ENCODE measurements at places on chromosomes 13 and 19.

- no peak for DNase-seq
Measured at GRCh38 chr13:77871596-77871995, 47.0 kb downstream of the EDNRB start.

- DNase-seq, result no peak
Measured at GRCh38 chr13:23620211-23620610, 50.0 kb downstream of the TNFRSF19 start.

DNA sequence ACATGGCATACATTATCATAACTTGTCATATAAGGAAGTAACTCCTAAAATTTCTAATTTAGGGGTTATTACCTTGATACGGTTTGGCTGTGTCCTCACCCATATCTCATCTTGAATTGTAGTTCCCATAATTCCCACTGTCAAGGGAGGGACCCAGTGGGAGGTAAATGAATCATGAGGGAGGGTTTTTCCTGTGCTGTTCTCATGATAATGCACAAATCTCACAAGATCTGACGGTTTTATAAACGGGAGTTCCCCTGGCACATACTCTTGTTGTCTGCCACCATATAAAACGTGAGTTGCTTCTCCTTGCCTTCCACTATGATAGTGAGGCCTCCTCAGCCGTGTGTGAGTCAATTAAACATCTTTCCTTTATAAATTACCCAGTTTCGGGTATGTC is 76.0 kb downstream of the ZDHHC20 start:
- no peak for DNase-seq

DNA sequence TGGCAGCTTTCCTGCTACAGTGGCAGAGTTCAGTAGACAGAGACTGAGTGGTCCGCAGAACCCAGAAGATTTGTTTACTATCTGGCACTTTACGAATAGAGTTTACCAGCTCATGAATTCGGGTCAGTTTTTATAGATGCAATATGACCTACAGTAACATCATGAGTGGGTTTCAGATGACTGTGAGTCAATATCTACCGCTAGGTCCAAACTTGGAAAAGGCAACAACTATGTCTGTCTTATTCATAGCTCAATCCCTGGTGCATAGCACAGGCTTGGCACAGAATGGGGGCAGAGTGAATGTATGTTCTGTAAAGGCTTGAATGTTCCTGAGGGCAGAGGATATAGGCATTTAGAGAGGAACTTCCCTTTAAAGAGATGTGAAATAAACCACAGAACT is 65.2 kb downstream of the RAP2A start:
- DNase-seq, result no peak

DNA sequence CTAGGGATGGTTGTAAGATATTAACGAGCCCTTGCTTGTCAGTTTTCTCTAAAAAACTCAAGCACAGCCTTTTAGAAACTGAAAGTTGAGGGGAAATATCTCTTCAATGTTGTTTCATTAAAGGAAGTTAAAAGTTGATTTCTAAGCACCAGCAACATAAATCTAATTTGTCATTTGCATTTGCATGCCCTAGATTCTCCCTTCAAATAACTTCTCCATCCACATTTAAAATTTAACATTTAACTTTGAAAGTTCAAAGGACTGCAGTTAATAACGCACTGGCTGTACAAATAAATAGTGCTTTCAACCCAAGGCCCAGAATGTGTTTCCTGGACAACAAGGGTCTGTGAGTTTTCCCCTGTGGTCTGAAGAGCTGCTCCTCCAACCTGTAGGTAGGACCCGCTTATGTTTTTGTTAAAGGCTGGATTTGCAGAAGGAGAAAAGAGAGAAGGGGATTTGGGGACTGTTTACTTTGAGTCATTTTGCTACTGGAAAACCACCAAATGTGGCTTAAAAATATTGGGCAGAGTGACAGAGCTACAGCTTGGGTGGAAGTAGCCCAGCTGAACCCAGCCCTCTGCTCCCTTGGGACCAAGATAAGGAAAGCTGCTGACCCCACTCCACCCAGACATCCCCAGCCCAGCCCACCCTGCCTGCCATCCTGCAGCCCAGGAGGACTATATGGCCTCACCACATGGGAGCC is 39.8 kb downstream of the TNFRSF19 start:
- DNase-seq, result no peak

DNA sequence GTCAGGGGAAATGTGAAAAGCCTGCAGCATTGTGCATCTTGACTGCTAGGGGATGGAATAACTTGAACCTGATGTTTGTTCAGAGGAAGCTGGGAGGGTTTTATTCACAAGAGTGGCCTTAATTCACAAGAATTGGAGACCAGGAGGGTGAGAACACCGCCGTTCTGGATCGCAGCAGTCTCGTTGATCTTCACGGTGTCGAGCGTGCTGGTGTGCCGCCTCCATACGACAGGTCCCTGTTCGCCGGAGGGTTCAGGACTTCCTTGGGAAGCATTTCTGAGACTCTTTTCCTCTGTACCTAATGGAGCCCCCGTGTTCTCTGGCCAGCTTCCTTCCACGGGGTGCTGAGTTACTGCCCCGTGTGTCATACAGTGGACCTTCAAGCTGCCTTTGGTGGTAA is 66.9 kb downstream of the ARHGEF7 start:
- no peak for DNase-seq
